ENCODE measurements at places on chromosomes 12 and 14.

- no peak for DNase-seq
Observed at GRCh38 chr12:121823101-121823726, 19.4 kb downstream of the SETD1B start.

DNA sequence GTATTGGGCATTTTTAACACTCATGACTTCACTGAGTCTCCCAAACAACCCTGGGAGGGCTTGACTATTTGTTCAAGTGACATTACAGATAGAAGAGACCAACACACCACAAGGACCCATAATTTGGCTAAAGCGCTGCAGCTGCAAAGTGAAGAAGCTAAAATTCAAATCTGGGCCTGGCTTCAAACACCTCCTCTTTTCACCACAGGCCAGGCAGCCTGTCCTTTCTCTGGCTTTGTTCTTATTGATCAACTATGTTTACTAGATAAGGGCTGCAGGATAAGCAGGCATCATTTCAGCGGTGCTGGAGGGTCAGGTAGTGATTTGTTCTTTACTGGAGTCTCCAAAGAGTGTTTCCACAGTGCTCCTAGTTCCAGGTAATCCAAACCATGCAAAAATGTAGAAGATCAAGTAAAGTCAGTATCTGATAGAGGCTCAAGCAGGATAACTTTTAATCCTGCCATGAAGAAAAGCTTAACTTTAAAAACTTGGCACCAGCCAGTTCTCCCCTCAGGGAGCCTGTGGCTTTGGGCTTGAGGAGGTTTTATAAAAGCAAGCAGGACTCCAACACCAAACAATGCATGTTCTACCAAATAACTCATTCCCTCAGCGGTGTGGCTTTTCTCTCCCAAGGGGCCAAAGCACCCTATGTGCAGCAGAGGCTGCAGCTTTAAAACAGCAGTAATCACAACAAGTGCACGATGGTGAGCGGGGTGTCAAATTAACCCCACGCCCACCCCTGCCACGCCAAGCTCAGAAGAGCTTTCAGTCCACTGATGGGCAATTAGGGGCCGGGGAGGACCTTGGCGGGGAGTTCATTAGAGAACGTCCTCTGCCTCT, 16.8 kb downstream of the CLMN start:
- DNase-seq = no peak

GRCh38 chr14:82009076-82009475, 475.4 kb upstream of the SEL1L start:
- no peak for DNase-seq

GRCh38 chr14:60107477-60107876, 15.8 kb downstream of the PCNX4 start:
- no peak for DNase-seq

DNA sequence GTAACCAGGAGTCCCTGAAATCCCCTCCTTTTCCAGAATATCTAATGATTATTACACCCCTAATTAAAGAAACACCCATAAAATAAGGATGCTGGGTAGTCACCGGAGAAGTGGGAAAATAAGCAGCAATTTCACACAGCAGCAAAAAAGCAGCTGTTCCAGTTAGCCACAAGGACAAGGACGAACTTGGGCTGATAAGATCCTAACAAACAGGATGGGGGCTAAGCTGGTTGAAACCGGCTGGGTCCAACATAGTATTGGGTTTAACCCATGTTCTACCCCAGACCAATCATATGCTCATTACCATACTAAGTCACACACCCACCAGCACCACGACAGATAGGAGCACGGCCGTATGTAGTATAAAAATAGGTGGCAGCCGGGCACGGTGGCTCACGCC, 100.7 kb downstream of the RPL10L start:
- no peak for DNase-seq

DNA sequence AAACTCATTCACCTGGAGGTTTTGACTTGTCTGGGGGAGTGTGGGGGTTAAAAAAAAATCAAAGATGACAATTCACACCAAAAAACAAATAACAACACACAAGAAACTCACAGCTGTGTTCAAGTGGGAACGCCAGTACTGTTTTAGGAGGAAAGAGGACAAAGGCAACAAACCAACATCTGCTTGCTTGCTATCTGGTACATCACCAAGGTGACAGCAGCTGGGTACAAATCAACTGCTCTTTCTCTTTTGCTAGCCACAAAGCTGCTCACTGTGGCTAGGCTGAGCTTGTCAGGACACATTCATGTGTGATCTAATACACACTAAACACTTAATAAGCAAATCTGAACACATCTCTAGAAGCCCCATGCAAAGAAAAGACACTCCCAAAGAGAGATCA, 128.0 kb upstream of the RAP1B start:
- no peak for DNase-seq

DNA sequence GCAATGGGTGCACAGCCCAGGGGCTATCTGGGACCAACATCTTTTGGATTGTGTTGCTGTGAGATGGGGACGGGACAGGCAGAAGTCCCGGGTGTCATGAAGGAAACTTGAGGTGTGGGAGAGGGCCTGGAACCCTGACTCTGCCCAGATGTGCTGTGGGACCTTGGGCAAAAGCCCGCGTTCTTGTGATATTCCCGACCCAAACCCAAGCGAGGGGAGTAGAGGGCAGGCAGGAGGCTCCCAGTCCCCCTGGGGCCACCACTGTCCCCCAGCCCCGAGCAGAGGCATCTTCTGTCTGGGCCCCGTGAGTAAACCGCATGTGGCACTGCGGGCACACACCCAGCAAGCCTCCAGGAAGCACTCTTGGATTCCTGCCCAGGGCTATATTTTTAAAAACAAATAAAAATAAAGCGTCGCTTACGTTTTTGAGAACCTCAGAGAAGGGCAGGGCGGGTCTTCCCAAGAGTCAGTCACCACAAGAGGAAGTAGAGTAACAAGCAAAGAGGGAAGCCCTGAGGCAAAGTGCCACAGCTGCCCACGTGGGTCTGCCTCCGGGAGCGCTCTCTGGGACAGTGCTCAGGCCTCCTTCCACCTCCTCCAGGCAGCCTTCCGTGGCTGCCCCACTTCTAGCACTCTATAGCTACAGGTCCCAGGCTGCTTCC, 39.5 kb downstream of the BEGAIN start:
- DNase-seq = no peak

DNA sequence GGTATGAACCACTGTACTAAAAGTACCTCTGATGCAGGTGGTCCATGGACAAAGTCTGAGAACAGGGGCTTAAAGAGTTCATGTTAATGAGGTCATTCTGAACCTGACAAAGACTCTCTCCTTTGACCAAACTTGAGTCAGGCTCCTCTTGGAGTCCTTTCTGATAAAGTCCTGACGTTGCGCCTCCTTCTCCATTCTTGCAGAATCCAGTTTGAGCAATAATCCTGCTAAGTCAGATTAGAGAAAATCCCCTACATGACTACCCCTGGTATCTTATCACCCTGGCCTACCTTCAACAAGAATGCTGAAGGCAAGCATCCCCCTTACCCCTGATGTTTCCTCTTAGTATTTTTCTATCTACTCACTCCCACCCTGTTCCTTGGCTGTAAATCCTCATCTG, 46.0 kb upstream of the ISM2 start:
- no peak for DNase-seq

DNA sequence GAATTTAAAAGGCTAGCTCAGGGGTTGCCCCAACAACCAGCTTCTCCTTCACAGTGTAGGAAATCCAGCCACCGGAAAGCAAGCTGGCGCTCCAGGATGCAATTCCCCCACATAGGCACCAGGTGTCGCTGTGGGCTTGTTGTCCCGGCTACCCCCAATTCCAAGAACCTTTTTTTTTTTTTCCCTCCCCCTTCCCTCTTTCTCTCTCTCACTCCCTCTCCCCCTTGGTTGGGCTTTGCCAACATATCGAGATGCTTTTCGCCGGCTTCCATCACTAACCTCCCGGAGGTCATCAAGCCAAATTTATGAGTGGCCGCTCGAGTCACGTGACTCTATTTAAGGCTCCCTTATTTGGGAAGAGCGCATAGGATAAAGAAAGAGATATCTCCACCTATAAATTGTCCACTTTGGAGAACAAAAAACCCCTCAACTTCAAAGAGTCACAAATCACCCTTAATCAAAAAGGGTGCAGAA, at the start of gene HOXC5:
TSS of gene HOXC5 (plus strand) at position 424 of the 474 bp plus-strand sequence. CDS start 73 bp downstream, outside the sequence.
- DNase-seq = peak; percentile 81

DNA sequence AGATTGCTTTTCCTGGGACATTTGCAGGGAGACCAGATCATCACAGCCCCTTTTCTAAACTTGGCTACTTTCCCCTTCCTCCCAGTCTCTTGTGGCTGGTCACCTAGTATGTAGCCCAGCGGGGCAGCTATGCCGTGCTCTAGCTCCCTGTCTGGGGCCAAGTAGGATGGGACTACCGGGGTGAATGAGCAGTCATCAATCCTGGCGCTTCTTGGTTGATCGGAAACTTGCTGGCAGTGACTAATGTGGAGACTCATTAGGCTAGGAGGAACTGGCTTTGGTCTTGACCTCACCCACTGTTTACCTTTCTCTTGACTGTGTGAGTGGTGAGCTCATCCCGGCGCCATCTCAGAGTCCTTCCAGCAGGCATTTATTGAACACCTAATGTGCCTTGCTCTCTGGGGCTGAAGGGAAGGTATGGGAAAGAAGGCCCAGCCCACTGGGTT, 15.9 kb downstream of the PLEKHG3 start:
- no peak for DNase-seq

DNA sequence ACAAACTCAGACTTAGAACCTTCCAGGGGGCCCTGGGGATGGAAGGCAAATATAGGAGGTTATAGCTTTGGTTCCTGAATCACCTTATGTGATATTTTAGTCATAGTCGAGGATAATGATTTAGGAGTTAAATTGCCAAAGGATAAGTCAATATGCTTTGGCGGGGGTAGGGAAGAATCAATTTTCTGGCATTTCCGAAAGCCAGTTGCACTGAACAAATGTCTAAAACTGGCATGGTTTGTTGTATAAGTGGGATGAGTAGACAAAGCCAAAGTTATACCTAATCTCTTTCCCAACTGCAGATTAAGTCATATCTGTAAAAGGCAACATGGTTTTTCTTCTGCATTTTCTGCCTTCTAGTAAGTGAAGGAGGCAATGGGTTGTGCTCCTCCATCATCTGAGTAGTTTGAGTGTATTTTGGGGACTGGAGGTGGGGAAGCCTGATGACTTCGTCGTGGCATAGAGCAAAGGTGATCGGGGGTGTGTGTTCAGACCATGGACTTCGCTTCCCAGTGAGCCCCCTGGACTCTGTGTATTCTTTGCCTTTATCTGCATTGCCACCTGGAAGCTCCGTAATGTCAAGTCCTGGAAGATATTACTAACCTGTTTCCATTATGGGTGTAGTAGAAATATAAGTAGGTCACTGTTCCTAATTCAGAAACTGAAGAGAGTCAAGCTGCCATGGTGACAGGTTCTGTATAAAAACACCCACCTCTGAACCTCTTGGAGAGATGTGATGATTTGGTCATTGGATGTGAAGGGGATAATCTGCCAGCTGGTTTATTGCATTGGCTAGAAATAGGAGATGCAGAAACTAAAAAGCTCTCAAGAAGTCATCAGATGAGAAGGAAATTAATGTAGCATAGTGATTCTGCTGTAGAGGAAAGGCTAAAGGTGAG, 24.5 kb downstream of the PPFIBP1 start:
- DNase-seq = no peak

DNA sequence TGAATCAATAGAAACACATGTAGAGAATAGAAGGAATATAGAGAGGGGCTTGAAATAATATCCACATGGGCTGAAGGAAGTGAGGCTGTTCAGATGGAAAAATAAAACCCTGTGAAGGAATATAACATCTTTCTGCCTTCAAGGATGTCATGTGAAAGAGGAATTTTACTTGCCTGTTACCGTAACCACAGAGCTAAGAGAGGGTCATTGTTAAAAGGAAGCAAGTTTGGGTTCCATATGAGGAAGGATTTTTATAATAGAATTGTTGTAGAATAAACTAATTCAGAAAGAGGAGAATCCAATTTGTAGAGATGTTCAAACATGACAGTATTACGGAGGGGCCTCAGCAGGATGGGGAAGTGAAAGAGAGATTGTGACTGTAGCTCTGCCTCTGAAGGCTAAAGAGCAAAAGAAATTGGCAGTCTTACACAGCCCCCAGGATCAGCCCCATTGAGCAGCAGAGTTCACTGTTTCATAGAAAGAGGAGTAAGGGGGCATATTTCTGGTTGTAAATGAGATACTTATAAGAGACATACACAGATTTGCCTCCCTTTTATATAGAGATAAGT, 41.8 kb upstream of the PTPRR start:
- DNase-seq = no peak

GRCh38 chr14:50631408-50631821, 36.7 kb downstream of the SAV1 start:
- no peak for DNase-seq

DNA sequence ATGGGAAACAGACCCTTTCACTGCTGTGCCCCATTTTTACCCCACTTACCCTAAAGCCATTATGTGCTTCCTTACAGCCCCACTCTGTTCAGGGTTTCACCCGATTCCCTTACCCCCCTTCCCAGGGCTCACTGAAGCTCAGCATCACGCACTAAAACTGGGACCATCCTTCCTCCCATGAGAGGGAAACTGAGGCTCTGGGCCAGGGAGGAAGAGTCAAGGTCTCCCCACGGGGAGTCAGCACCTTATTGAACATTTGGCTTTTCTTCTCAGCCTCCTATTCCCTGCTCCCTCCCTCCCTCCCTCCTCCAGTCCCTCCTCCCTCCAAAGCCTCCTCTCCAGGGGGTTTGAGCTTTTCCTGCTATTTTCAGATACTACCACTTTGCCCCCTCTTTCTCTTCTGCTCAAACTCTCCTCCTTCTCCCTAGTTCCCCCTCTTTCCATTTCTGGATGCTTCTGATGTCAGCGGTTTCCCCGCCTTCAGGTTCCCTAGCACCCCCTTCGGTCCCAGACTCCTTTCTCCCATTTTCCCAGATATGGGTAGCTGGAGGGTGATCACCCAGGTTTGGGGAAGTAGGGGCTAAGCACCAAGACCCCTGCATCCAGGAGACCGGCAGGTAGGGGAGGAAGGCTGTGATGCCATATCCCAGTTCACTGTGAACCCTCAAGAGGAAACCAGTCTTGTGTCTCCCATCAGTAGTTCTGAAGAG, 960 bp downstream of the GPR162 start:
- no peak for DNase-seq

GRCh38 chr12:50314636-50315312, 31.5 kb upstream of the LIMA1 start:
- peak; percentile 16 for DNase-seq

DNA sequence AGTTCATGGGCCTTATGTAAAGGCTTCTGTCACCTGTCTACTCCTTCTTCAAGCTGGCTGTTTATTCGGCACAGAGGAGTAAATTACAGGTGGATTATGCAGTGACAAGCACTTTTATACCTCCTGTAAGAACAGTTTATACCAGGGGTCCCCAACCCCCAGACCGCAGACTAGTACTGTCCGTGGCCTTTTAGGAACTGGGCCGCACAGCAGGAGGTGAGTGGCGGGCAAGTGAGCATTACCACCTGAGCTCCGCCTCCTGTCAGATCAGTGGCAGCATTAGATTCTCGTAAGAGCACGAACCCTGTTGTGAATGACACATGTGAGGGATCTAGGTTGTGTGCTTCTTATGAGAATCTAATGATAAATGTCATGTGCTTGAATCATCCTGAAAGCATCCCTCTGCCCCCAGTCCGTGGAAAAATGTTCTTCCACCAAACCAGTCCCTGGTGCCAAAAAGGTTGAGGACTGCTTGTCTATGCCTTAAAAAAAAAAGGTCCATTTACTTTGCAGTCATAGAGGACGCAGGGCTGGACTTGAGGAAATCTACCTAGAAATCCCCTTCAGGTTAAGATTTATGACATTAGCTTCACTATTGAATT, 78.8 kb downstream of the ETV6 start:
- no peak for DNase-seq

All from NCI-H748 treated with DMSO at 0.1 percent for 48 hours (cell line).